ENCODE measurements at places on chromosomes 1 and 21.
A peak's percentile ranks its signal among the peaks of the same experiment; 100 is the strongest.

GRCh38 chr1:87330885-87331364, 2.2 kb downstream of the LMO4 start:
- peaks cover 62% of the 10 kb centered on the region for H3K4me1 ChIP-seq
- peaks cover 9% of the 10 kb centered on the region for H3K36me3 ChIP-seq
- no peaks in the 10 kb centered on the region for H3K27me3 ChIP-seq
- H3K4me3 ChIP-seq = peak overlapping the region; percentile 97

DNA sequence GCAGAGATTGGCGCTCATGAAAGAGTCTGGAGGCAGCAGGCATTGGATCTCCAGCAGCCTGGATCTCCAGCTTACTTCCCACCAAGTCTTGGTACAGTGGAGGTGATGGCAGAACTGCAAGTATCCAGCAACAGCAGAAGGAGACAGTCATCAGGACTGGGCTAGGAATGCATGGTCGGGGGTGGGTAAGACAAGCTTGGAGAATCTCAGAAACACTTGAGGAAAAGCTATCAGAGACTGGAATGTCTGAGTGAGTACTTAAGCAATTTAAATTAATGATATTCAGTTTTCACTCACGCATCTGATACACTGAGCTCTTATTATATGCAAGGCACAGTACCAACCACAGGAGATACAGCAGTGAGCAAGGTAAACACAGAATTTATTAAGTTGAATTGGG, 9.8 kb downstream of the TMEM35B start:
- peaks cover 3% of the 10 kb centered on the region for H3K27me3 ChIP-seq
- H3K4me3 ChIP-seq = no peak overlapping the region
- H3K4me1 ChIP-seq = peaks cover 3% of the 10 kb centered on the region
- H3K27ac ChIP-seq = no peak overlapping the region
- H3K36me3 ChIP-seq = peaks cover 4% of the 10 kb centered on the region

- peaks cover 31% of the 10 kb centered on the region for H3K4me1 ChIP-seq
- H3K4me3 ChIP-seq = peak overlapping the region; percentile 99
- peaks cover 36% of the 10 kb centered on the region for H3K36me3 ChIP-seq
- no peak for DNase-seq
- peak overlapping the region; percentile 98 for H3K27ac ChIP-seq
- no peaks in the 10 kb centered on the region for H3K27me3 ChIP-seq
These were observed 725 bp downstream of the RTCA start for GRCh38 chr1:100266741-100267140.

- no peak for DNase-seq
- no peaks in the 10 kb centered on the region for H3K36me3 ChIP-seq
- no peaks in the 10 kb centered on the region for H3K27me3 ChIP-seq
These were observed 286.4 kb downstream of the PTBP2 start for GRCh38 chr1:97007840-97008604.

GRCh38 chr1:171254859-171255258, 6.6 kb downstream of the FMO1 start:
- peaks cover 8% of the 10 kb centered on the region for H3K4me1 ChIP-seq
- H3K27ac ChIP-seq = no peak overlapping the region
- no peaks in the 10 kb centered on the region for H3K36me3 ChIP-seq
- H3K4me3 ChIP-seq = no peak overlapping the region

GRCh38 chr1:116667078-116667574, 407 bp downstream of the IGSF3 start:
- H3K36me3 ChIP-seq = peaks cover 3% of the 10 kb centered on the region
- no peak overlapping the region for H3K27ac ChIP-seq
- DNase-seq = no peak
- peaks cover 34% of the 10 kb centered on the region for H3K27me3 ChIP-seq

GRCh38 chr1:18921516-18922251, 19.3 kb upstream of the ALDH4A1 start:
- H3K36me3 ChIP-seq = peaks cover 3% of the 10 kb centered on the region
- H3K4me3 ChIP-seq = no peak overlapping the region
- H3K27ac ChIP-seq = peak overlapping the region; percentile 8
- no peaks in the 10 kb centered on the region for H3K27me3 ChIP-seq
- H3K4me1 ChIP-seq = peaks cover 34% of the 10 kb centered on the region

DNA sequence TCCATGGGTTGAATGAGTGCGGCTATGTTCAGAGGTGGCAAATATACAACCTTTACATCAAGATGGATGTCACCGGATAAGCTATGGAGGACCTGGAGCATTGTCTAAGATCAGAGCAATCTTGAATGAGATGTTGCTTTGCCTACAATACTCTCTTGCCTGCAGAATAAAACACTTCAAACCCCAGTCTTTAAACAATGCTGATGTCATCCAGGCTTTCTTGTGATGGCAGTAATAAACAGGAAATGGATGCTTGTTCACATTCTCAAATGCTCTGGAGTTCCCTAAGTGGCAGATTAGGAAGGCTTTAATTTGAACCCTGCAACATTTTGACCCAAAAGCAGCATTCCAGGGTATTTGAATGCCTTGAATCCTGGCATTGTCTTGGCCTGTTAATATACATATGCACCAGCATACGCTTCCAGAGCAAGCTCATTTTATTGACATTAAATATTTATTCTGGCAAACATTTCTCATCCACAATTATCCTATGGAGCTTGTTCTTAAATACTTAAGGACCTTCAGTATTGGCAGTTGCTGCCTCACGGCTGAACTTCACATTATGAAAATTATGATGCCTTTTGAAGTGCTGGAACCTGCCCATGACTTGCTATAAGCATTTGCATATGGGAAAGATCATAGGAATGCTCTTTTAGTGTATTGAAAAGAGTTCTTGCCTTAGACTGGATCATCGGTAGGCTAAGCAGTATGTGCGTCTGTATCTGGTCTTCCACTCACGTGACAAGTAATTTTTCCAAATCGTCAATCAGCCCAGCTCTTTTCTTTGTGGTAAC, 422.7 kb downstream of the SIPA1L2 start:
- no peak overlapping the region for H3K27ac ChIP-seq
- H3K36me3 ChIP-seq = peaks cover 8% of the 10 kb centered on the region

- H3K27me3 ChIP-seq = no peaks in the 10 kb centered on the region
- DNase-seq = no peak
- no peaks in the 10 kb centered on the region for H3K4me1 ChIP-seq
- H3K27ac ChIP-seq = no peak overlapping the region
- no peak overlapping the region for H3K4me3 ChIP-seq
These were observed 48.5 kb downstream of the GNG4 start for GRCh38 chr1:235601104-235601503.

- no peaks in the 10 kb centered on the region for H3K27me3 ChIP-seq
- no peak overlapping the region for H3K4me3 ChIP-seq
- H3K4me1 ChIP-seq = no peaks in the 10 kb centered on the region
- H3K36me3 ChIP-seq = no peaks in the 10 kb centered on the region
- H3K27ac ChIP-seq = no peak overlapping the region
- DNase-seq = no peak
These were observed 522.9 kb downstream of the LRRIQ3 start for GRCh38 chr1:73674945-73675561.

- DNase-seq = no peak
- peaks cover 6% of the 10 kb centered on the region for H3K4me1 ChIP-seq
- no peak overlapping the region for H3K27ac ChIP-seq
- no peaks in the 10 kb centered on the region for H3K27me3 ChIP-seq
- peaks cover 4% of the 10 kb centered on the region for H3K36me3 ChIP-seq
These were observed 55.4 kb downstream of the SPEN start for GRCh38 chr1:15902882-15903281.

DNA sequence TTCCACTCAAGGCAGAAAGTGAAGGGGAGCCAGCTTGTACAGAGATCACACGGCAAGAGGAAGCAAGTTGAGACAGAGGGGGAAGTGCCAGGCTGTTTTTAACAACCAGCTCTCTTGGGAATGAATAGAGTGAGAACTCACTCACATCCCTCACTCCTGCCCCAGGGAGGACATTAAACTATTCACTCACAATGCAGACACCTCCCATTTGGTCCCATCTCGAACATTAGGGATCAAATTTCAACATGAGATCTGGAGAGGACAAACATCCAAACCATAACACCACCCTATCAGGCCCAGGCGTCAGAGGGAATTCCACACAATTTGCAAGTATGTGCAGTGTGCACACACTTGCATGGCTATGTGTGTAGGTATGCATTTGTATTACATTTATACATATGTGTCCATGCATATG, 62.7 kb downstream of the DMAP1 start:
- no peak for DNase-seq
- H3K27me3 ChIP-seq = no peaks in the 10 kb centered on the region
- H3K4me1 ChIP-seq = peaks cover 9% of the 10 kb centered on the region
- H3K4me3 ChIP-seq = no peak overlapping the region

- H3K36me3 ChIP-seq = no peaks in the 10 kb centered on the region
- H3K27ac ChIP-seq = no peak overlapping the region
- DNase-seq = no peak
- no peaks in the 10 kb centered on the region for H3K27me3 ChIP-seq
- no peak overlapping the region for H3K4me3 ChIP-seq
- peaks cover 4% of the 10 kb centered on the region for H3K4me1 ChIP-seq
These were observed 224.9 kb downstream of the TRABD2B start for GRCh38 chr1:47772281-47772680.

DNA sequence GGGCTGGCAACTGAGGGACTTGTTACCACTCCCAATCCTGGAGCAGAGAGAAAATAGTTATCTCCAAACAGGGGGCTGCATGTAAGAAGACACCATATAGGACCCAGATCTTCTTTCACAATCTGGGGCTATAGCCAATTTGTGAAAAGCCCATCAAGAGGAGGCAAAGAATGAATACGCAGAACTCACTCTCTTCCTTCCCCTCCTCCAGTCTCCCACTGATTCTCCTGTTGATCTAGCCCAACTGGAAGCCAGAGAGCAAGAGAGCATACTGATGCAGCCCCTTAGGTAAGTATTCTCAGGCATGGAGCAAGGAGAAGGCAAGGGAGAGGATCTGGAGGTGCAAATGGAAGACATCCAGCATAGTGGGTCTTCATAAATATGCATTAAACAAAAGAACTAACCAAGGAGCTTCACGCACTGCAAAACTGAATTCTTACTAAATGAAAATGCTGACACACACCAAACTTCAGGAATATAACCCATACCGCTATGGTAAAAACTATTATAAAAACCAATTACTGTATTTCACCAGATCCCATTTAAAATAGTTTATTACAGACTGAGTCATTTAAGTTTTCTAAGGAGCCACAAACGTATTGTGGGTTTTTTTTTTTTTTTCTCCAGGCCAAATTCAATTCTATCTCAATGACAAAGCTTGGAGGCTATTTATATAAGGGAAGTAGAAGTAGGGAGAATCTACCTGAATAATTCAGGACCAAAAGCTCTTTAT, 15.5 kb upstream of the HMGB4 start:
- H3K27me3 ChIP-seq = peaks cover 10% of the 10 kb centered on the region
- DNase-seq = no peak
- no peaks in the 10 kb centered on the region for H3K36me3 ChIP-seq

GRCh38 chr1:229046251-229046853, 224.6 kb upstream of the RAB4A start:
- peaks cover 4% of the 10 kb centered on the region for H3K4me1 ChIP-seq
- DNase-seq = no peak
- peaks cover 10% of the 10 kb centered on the region for H3K27me3 ChIP-seq
- peaks cover 6% of the 10 kb centered on the region for H3K36me3 ChIP-seq

DNA sequence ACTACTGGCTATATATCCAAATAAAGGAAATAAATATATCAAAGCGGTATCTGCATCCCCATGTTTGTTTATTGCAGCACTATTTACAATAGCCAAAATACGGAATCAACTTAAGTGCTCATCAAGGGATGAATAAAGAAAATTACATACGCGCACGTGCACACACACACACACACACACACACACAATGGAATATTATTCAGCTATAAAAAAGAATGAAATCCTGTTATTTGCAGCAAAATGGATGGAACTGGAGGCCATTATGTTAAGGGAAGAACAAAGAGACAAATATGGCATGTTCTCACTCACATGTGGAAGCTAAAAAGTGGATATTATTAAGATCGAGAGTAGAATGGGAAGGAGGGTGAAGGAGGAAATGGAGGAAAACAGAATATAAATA, 20.2 kb downstream of the COPA start:
- H3K4me1 ChIP-seq = peaks cover under 1% of the 10 kb centered on the region
- peaks cover 25% of the 10 kb centered on the region for H3K36me3 ChIP-seq
- no peaks in the 10 kb centered on the region for H3K27me3 ChIP-seq
- H3K27ac ChIP-seq = no peak overlapping the region

DNA sequence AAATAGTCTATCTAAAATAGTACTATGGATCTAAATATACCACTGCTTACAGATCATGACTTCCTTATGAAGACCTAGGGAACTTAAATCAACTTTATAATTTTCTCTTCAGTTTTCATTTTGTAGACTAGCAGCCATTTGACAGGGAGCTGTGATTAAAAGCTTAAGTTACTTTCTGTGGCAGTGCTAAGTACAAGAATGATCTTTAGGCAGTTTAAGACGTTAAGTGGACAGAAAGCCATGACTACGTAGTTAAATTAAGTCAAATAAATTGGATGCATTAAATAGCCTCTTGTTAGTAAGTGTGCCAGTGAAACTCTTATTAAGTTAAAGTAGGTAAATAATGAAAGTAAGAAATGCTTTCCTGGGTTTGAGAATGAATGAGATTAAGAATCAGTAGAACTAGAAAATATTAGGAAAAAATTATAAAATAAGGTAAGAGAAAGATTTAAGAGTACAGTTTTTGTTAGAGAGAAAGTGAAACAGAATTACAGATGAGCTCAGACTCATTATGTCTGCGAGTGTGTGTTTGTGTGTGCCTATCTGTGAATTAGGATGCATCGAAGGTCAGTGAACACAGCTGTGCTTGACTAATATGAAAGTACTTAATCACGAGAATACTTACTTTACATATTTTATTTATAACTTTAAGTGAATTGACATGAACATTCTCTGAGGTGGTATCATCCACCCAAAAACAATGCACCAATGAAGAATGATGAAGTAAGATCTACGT, 336.9 kb downstream of the KCNT2 start:
- no peak overlapping the region for H3K27ac ChIP-seq
- no peak for DNase-seq
- no peaks in the 10 kb centered on the region for H3K27me3 ChIP-seq
- H3K36me3 ChIP-seq = peaks cover 3% of the 10 kb centered on the region

- H3K4me1 ChIP-seq = peaks cover 60% of the 10 kb centered on the region
- no peaks in the 10 kb centered on the region for H3K27me3 ChIP-seq
- H3K4me3 ChIP-seq = peak overlapping the region; percentile 7
These were observed 42.1 kb downstream of the ARHGEF10L start for GRCh38 chr1:17581389-17582123.

- no peaks in the 10 kb centered on the region for H3K27me3 ChIP-seq
- no peak overlapping the region for H3K4me3 ChIP-seq
- H3K4me1 ChIP-seq = peaks cover 7% of the 10 kb centered on the region
- H3K27ac ChIP-seq = no peak overlapping the region
These were observed 115.4 kb upstream of the SERTAD4 start for GRCh38 chr1:210117198-210117597.

GRCh38 chr1:111746614-111746999, 7.4 kb upstream of the INKA2 start:
- no peak overlapping the region for H3K27ac ChIP-seq
- H3K36me3 ChIP-seq = no peaks in the 10 kb centered on the region
- H3K4me3 ChIP-seq = no peak overlapping the region
- DNase-seq = no peak
- peaks cover 28% of the 10 kb centered on the region for H3K4me1 ChIP-seq
- peaks cover 9% of the 10 kb centered on the region for H3K27me3 ChIP-seq

GRCh38 chr1:37478451-37478881, 4.1 kb downstream of the ZC3H12A start:
- H3K4me3 ChIP-seq = peak overlapping the region; percentile 42
- no peak for DNase-seq
- no peak overlapping the region for H3K27ac ChIP-seq

Measured in neural crest cell (in vitro differentiated cells).